Cardiac muscle cell (in vitro differentiated cells and primary cell): ENCODE measurements at places on chromosomes 7 and 10.

DNA sequence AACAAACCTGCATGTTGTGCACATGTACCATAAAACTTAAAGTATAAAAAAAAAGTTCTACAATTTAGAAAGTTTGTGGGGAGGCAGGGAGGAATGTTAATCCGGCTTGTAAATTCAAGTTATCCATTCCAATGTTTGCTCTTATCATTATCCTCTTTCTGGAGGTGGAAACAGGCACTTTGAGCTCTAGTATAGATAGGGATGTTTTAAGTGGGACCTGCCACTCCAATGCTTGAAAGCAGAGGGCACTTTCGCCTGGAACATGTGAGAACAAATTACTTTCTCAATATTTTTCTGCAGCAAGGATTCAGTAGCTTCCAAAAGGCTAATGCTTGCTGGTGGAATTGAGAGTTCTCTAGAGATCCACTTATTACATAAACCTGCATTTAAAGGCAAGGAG lies 45.6 kb downstream of the FEZF1 start:
- H3K27me3 ChIP-seq, result peaks cover 87% of the 10 kb centered on the region
- no peaks in the 10 kb centered on the region for H3K36me3 ChIP-seq
- no peak overlapping the region for H3K27ac ChIP-seq

- H3K36me3 ChIP-seq, result no peaks in the 10 kb centered on the region
- H3K4me3 ChIP-seq, result no peak overlapping the region
- DNase-seq, result no peak
- H3K27me3 ChIP-seq, result no peaks in the 10 kb centered on the region
These were observed 148.1 kb downstream of the SLC16A9 start for GRCh38 chr10:59561477-59562121.

GRCh38 chr7:129773328-129773731 lies 161.8 kb downstream of the NRF1 start:
- H3K4me1 ChIP-seq, result no peaks in the 10 kb centered on the region
- no peak overlapping the region for H3K27ac ChIP-seq
- no peaks in the 10 kb centered on the region for H3K36me3 ChIP-seq
- peaks cover 62% of the 10 kb centered on the region for H3K27me3 ChIP-seq
- no peak for DNase-seq

DNA sequence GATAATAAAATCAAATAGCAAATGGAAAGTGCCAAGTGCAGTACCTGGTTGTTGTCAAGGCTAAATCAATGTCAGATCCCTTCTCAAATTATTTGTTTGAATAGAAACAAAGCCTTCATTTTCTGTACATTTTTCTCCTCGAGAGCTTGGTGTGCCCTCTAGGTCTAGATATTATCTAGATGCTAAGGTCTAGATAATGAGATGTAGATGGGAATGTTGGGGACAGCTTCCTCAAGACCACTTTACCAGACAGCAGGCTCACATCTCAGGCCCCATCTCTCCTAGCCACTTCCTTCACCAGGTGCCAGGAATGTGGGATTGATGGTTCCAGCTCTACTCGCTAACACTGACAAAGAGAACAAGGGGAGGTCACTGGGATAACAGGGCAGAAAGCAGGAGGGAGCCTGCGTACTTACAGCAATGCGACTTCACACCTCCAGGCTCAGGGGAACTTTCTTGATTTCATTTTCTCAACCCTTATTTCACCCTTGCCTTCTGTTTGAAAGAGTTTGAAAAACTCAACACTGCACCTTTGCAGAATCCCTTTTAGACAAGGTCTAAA lies 451.4 kb upstream of the VSTM2A start:
- H3K4me3 ChIP-seq, result no peak overlapping the region
- no peaks in the 10 kb centered on the region for H3K27me3 ChIP-seq
- peaks cover 5% of the 10 kb centered on the region for H3K4me1 ChIP-seq
- DNase-seq, result no peak
- H3K36me3 ChIP-seq, result no peaks in the 10 kb centered on the region
- H3K27ac ChIP-seq, result no peak overlapping the region

- no peaks in the 10 kb centered on the region for H3K4me1 ChIP-seq
These were observed 142.5 kb upstream of the TCERG1L start for GRCh38 chr10:131453721-131454634.

GRCh38 chr7:128177768-128178550 lies 63.1 kb upstream of the LEP start:
- no peak overlapping the region for H3K4me3 ChIP-seq
- no peak overlapping the region for H3K27ac ChIP-seq
- H3K36me3 ChIP-seq, result no peaks in the 10 kb centered on the region

- no peak overlapping the region for H3K27ac ChIP-seq
- no peaks in the 10 kb centered on the region for H3K27me3 ChIP-seq
- H3K4me1 ChIP-seq, result peaks cover 30% of the 10 kb centered on the region
- H3K36me3 ChIP-seq, result no peaks in the 10 kb centered on the region
These were observed 51.8 kb upstream of the FAM133B start for GRCh38 chr7:92641921-92642511.
